ENCODE measurements at places on chromosomes 7 and 10.

DNA sequence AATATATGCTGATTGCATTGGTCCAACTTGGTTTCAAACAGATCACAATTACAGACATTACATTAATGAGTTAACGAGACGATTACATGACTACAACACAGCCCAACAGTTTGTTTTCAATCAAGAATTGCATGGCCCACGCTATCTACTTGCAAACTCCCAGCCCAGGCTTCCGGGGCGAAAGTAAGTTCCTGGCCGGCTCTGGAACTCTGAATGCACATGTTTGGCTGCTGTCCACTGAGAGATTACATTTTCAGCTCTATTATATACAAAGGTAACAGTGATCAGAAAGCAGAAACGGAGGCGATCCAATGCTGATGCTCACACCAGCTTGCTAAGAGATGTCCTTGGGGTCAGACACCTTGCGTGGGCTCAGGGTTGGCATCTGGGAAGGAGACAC is 206.3 kb downstream of the FANK1 start:
- DNase-seq = peak; percentile 22

DNA sequence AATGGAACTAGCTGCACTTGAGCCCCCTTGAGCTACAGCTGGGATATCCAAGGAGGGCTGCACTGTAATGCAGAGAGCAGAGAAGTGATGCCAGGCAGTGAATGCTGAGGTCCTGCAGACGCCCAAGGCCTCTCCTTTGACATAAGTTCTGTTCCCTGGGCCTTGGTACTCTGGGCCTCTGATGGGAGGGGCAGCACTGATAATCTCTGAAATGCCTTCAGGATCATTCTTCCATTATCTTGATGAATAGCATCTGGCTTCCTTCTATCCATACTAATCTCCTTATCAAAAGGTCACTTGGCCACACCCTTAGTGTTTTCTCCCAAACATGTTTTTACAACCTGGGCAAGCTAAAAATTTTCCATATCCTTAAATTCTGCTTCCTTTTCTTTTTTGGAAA is 6.9 kb downstream of the GRB10 start:
- no peak for DNase-seq

DNA sequence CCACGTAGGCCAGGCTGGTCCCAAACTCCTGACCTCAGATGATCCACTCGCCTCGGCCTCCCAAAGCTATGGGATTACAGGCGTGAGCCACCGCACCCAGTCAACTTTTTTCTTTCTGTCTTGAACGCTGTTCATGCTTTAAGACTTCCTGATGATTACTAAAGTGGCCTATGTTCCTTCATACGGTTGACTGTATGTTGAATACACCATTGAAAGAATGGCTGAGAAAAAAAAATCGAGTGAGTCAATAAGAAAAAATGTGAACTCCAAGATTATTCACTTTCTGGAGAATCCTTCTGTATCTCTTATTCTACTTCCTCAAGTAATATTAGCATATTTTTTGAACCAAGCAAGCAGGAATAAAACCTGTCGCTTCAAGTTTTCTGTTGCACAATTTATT is 955.0 kb downstream of the GATA3 start:
- DNase-seq = peak; percentile 33

- no peak for DNase-seq
Observed at GRCh38 chr7:100582041-100582579, 3.8 kb downstream of the LRCH4 start.

- DNase-seq = no peak
Observed at GRCh38 chr10:11570751-11571150, 40.7 kb downstream of the USP6NL start.

DNA sequence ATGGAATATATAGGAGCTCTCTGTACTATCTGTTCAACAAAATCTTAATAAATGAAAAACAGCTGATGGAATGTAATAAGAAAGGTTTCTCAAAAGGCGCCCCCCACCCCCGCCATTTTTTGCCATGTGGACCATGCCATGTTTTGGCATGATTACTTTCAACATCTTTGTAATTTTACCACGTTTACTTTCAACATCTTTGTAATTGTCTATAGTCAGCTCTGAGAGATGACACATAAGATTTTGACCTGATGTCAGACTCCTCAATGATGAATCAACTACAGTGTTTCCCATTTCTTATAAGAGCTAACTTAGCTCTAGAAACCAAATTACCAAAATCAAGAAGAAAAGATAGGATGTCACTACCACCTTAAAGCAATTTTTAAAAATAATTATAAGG is 144.9 kb upstream of the AHR start:
- DNase-seq = no peak

DNA sequence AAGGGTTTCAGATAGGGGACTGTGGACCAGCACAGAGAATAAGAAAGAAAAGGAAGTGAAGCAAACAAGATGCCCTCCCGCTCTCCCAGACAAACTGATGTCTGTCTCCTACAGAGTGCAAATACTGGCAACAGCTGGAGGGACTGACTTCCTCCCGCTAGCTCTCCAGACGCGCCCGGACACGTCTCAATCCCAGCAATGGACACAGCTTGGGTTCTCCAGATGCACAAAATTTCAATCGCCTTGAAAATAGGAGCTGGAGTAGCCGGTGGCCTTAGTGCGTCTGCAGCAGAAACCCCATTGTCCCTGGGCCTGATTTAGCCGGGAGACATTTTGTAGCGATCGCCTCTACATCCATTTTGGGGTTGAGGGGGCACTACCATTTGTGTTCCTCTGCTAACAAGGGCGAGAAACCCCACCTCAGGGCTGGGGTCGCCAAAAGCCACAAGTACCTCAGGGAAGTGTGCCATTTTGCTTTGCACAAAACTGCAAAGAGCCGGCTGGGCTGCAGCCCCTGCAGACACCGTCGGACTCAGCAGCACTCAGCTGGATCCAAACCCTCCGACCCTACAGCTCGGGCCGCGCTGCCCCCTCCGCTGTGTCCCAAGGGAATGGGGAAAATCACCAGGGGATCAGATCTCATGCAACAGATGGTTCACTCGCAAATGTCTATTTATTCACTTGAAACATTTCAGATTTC is 5.9 kb downstream of the CPA2 start:
- no peak for DNase-seq

DNA sequence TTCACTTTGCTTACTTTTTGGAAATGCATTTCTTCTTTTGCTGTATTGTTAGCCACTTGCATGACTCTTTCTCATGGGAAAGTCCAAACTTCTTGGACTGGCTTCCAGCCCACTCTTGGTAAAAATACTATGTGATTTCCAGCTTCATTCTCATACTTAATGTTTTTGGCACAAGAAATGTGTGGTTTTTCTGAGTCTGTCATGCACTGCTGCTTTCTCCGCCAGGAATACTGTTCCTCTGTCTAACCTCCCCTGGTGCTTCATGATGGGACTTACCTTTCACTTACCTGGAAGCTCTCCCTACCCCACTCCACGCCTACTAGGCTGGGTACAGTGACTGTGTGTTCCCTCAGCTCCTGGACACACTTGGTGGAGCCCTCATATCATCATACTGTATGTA is 18.7 kb downstream of the MGAM2 start:
- DNase-seq = no peak

- DNase-seq = no peak
Observed at GRCh38 chr10:88115407-88115806, 252.0 kb downstream of the PTEN start.

GRCh38 chr7:151674161-151674920 is 154.6 kb upstream of the RHEB start:
- no peak for DNase-seq

DNA sequence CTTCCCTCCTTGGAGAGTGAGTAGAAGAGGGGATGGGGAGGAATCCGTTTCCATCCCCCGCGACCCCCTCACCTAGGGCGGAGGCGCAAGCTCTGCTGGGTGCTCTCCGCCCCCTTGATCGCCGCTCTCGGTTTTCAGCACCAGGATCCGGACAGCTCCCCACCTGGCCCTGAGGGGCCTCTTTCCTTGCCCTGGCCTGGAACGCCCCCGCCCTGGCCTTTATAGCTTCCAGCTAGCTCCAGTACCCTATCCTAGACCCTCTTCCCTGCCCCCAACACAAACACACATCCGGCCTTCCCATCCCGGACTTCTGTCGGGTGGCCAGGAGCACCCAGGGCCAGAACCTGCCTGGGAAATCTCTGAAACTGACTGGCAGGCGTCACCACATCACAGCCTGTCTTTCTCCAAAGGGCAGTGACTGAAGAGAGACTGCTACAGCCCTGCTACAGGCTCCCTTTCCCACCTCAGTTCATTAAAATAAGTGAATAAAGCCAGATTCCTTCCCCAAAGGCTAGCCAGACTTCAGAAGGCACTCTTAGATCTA is 72.3 kb upstream of the LEP start:
- DNase-seq = peak; percentile 15

DNA sequence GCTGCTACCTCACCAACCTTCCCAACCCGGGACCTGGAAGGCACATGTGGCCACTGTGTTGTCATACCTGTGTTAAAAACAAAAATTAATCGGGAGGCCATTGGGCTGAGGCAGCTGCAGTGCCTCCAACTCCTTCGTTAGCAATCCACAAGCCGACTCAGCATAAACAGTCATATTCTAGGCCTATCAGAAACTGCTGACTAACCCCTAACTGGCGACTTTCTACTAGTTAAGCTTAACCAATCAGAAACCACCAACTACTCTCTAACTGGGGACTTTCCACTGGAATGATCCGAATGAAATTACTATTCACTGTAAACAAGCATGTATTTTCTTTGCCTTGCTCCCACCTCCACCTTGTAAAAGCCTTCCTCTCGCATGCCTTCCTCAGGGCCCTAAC is 14.1 kb upstream of the TMEM72 start:
- DNase-seq = no peak

DNA sequence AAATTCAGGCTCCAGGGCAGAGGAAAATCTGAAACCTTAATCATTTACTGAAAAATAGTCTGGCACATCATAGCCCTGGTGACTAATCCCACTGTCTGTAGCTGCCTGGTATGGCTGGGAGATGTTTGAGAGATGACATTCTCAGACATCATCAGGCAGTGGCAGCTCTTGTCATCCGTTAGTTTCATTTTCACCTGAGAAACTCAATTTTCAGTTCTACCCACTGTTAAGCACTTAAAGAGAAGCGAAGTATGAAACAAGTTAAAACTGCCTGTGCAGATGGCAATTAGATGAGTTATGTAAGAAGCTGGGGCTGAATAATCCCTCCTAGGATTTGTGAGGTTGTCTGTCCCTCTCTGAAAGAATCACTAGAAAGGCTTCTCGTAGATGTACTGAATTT is 150.2 kb downstream of the NSUN6 start:
- no peak for DNase-seq

GRCh38 chr7:1021366-1021765 is 23.0 kb upstream of the GPR146 start:
- DNase-seq = no peak
